ENCODE measurements at places on chromosomes 4 and X.

DNA sequence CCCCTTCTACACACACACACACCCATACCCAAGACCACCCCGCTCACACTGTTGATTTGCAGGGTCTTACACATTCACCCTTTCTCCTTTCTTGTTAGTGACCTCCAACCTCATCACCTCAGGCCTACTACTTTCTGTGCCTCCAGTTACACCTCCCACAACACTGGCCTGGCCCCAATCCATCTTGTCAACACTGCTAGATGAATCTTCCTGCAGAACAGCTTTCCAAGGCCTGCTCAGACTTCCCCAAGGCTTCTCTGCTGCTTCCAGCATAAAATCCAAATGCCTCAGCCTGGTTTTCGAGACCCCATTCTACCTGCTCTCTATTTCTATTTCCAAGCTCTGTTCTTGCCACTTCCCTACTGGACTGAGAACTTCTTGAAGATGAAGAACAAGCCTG is 79.9 kb downstream of the NHSL2 start:
- no peak for DNase-seq

GRCh38 chrX:68927178-68927577 is 98.4 kb downstream of the EFNB1 start:
- no peak for DNase-seq

DNA sequence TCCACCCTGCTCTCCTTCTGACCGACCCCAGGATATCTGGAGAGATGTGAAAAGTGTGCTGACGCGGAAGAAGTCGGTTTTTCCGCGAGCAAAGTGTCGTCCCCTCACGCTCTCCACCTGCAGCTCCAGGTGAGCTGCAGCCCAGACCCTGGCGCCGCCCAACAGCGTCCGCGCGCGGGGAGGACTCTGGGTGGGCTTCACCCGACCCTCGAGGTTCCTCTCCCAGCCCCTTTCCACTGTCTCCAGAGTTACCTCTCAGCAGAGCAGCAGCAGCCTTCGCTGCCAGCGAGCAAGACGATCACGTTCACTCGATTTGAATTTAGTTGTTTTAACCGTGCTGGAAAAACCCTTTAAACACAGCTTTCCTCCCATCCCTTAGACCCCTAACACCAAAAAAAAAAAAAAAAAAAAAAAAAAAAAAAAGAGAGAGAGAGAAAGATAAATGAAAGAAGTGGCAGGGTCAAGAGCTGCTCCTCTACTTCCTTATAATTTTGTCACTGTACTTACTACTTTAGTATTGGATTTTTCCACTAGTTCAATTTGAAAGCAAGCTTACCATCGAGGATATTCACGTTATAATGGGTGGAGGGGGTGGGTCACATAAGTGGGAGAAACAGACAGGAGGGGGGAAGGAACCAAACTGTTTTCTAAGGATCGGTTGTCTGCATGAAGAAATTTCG is 758 bp upstream of the NR3C2 start:
- no peak for DNase-seq

- DNase-seq = no peak
Measured at GRCh38 chr4:114265342-114265741, 285.9 kb upstream of the ARSJ start.

GRCh38 chr4:1523033-1523432 is 116.8 kb upstream of the NKX1-1 start:
- no peak for DNase-seq

- DNase-seq = no peak
Measured at GRCh38 chr4:118734491-118735205, 49.5 kb downstream of the METTL14 start.

- peak; percentile 38 for DNase-seq
Measured at GRCh38 chr4:97646997-97647396, 496.3 kb downstream of the STPG2 start.

DNA sequence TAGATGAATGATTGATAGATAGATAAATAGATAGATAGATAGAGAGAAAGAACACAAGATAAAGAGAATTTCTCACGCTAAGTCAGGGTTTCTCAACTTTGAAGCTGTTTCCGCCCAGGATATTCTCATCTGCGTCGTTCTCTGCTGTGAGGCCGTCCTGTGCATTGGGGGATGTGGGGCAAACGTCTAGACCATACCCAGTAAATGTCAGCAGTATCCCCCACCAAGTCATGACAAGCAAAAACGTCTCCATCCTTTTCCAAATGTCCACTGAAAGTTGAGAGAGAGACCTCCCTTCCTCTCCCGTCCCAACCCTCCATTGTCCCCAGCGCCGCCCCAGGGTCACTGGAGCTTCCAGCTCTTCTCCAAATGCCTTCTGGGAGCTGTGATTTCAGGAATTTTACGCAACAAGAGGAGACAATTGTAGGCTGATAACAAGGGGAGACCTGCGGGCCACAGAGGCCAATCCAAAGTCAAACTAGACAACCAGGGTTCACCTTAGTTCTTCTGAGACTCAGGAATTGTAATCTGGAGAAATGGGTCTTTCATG is 8.9 kb upstream of the CRLF2 start:
- DNase-seq = no peak

DNA sequence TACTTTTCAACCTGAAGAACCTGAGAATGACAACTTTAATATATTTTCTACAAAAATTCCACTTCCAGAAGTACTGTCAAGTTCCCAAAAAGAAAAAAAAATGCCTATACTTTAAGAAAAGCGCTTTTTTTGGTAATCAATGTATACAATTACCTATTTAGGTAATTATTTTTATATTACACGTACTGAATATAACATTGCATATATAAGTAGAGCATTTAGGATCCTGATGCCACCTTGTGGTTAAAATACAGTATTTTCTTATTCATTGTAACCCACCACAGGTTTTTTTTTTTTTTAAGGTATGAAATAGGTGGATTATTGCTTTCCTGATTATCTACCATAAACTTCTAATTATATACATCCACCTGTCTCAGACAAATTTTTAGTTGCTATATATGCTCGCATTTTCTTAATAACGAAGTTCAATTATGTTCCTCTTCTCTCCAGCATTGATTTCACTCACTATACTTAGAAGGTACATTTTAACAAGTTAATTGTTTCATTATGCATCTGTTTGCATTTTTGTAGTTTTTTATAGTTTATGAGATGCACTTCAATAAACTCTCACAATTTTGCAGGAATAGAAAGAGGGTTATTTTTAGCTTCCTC is 5.2 kb downstream of the MAP9 start:
- DNase-seq = peak; percentile 40

DNA sequence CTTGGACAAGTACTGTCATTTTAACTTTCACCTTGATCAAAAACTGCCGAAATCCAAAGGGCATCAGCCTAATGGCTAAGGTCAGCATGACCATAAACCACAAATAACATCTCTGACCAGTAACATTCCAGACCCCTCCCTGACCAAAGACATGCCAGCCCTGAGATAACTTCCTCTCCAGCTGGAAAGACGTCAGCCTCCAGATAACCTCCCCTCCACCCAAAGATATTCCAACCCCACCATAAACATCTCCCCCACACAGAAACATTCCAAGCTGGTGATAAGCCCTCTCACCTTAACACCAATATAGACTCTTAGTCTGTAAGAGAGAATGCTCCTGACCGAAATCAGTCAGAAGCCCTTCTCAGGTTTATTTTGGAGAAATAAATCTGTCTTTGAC is 7.4 kb downstream of the PPP1R2C start:
- DNase-seq = no peak

All from hepatocyte (in vitro differentiated cells).